ENCODE measurements at places on chromosomes 5 and 9.
A peak's percentile ranks its signal among the peaks of the same experiment; 100 is the strongest.

GRCh38 chr5:57302164-57302563 is 128.3 kb downstream of the GPBP1 start:
- peak; percentile 51 for DNase-seq

DNA sequence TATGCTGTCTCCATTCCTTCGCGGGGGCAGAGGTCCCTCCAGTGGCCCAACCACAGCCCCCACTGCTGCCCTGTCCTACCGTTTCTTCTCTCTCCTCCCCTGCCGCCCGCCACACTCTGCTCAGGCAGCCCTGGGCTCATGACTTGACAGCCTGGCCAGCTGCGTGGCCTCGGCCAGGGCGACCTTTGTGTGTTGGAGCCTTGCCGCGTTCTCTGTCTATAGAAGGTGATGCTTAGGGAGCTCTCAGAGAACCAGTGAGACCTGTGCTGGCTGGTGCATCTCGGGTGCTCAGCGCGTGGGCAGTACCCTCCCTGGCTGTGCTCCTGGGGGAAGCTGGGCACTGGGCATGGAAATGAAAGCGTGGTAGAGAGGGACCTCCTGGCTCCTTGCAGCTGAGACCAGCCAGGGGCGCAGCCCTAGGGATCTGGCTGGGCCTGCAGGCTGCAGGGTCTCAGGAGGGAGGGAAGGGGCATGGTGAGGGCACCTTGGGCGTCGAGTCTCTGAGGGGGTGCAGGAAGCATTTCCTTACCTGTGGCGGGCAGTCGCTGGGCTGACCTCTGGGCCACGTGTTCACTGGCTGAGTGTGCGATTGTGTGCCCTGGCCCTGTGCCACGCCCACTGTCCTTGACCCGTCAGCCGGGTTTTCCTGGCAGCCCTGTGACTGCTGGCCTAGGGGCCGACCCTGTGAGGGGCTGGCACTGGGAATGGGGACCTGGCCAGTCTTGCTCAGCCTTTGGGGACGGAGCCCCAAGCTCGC is 50.3 kb downstream of the RXRA start:
- DNase-seq = no peak

DNA sequence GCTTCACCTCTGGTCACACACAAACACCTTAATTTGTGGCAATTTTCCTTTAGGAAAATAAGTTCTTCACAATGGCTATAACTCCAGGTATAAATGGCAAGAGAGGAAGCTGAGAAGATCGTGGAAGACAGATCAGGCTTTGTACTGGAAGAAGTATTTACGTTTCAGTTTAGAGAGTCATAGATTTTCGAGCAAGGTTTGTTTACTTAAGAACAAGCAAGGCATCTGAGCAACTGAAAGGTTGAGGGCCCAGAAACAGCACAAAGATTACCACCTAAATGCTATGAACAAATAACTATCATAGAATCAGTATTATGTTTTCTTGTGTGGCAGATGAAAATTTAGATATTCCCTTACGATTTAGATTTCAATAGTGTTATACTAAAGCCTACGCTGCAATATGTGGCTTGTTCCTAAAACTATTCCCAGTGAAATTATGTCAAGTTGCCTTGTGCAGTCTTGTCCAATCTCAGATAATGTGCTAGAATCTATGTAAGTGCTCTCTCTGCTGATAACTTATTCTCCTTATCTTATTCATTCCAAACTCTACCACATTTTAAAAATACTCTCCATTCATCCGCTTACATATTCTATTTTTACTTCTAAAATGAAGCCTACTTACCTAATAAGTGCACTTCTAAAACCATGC is 6.7 kb downstream of the SLCO4C1 start:
- no peak for DNase-seq

GRCh38 chr9:100355561-100355960 is 2.8 kb upstream of the TEX10 start:
- no peak for DNase-seq

DNA sequence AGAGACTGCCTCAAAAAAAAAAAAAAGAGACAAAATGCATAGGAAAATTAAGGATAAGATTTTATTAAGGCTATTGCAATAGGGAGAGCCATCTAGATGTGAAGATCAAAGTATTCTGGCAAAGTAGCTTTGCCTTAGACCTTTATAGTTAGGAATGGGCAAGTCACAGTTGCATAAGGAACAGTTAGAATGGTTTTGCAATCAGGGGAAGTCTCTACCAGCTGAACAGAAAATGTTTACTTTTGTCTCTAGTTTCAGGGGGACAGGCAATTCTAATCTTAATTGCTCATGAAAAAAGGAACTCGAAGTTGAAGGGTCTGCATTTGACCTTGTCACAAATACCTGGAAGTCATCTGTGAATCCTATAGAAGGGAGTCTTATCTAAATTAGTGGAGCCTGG is 13.1 kb upstream of the ATP6V1G1 start:
- no peak for DNase-seq

DNA sequence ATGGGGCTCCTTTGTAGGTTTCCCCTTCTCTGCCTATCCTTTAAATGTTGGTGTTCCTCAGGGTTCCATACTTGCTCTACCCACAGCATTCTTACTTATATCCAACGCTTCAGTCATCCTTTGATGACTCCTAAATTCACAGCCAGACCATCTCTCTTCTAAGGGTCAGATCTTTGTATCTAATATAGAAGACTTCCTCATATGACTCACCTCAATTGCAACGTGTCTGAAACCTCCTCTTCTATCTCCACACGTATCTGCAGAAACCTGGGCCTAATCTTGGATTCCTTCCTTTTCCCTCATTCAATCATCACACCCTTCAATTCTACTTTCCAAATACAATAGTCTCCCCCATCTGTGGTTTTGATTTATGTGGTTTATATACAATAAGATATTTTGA is 68.3 kb downstream of the HMGCR start:
- DNase-seq = no peak
